Fibroblast of skin of right quadriceps (primary cell): ENCODE measurements at places on chromosomes 3 and 15.

DNA sequence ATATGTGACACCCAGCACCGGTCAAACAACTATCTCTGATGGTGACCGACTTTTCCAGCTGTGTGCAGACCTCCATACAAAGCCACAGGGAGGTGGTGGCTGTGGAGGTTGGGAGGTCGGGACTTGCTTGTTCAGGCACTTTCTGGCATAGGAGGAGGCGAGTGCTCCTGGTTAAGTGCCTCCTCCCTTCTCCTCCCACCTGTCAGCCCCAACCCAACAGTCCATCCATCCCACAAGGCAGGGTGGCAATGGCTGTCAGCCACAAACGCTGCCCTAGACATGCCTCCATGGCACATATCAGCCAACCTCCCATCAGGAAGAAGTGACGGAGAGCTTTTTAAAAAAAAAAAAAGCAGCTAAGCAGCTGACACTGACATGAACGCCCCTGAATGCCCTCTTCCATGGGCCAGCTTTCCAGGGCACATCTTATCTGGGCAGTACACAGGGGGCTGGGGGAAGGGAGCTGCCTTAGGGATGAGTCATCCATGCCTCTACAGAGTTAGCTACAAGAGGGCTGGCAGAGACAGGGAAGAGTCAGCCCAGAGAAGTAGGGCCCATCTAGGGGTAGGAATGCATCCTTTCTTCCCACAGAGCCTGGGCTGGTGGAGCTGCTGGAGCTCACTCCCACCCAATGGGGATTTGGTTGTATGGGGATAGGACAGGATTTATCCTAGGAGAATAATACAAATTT is 41.2 kb downstream of the CCDC12 start:
- peak; percentile 95 for DNase-seq

DNA sequence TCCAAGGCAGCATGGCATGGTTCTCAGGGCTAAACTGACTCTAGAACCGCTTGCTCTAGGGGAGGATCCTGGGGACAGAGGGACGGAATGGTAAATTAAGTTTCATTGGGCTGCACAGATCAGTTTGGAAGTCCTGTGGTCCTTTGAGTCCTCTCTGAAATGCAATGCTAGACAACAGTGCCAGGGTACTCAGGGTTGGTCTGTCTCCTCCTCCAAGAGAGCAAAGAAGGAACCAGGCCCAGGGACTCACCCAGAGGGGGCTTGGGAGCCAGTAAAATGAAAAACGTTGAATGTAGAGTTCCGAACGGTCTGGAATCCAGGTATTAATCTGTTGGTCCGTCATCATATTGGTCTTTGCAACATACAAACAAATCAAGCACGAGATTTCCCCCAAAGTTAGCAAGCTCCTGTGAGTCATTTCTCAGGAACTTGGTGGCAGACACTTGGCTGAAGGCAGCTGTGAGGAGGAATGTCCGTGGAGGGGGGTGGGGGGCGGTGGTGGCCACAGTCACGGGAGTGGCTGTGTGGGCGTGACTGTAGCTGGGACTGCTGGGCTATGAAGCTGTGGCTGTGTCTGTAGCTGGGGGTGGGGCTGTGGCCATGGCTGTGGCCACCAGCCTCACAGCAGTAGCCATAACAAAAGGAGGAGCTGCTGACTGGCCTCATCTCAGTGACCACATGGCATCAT is 361.0 kb downstream of the SHQ1 start:
- DNase-seq, result peak; percentile 93

GRCh38 chr3:197750396-197750831 is 731 bp downstream of the FYTTD1 start:
- peak; percentile 58 for DNase-seq

GRCh38 chr15:40051616-40052415 is 12.8 kb upstream of the SRP14 start:
- no peak for DNase-seq

GRCh38 chr15:82751308-82751707 is 41.6 kb upstream of the AP3B2 start:
- DNase-seq, result no peak

GRCh38 chr3:65436580-65436979 is 602.1 kb downstream of the MAGI1 start:
- DNase-seq, result peak; percentile 20

GRCh38 chr3:197478746-197479668 is 76.8 kb downstream of the BDH1 start:
- peak; percentile 43 for DNase-seq
